ENCODE measurements at places on chromosomes 2 and 18.

GRCh38 chr18:41645589-41646360, 309.3 kb upstream of the PIK3C3 start:
- no peak for DNase-seq

DNA sequence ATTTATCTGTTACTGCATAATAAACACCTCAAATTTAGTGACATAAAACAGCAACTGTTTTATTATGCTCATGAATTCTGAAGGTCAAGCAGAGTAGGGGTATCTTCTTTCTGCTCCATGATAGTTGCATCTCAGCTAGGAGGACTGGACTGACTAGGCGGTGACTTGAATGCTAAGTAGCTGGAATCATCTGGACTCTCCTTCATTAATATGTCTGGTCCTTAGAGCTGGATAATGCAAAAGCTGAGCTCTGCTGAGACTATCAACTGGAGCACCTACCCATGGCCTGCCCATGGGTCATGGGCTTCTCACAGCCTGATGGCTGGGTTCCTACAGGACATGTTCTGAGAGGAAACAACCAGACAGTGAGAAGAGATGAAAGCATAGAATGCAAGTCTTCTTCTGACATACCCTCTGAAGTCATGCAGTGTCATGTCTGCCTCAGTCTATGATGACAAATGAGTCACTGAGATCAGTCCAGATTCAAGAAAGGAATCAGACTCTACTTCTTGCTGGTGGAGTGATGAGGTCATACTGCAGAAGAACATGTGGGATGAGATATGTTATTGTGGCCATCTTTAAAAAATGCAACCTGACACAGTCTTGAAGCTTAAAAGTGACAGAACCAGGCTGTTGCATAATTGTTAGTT, 174.2 kb upstream of the OSR1 start:
- no peak for DNase-seq

DNA sequence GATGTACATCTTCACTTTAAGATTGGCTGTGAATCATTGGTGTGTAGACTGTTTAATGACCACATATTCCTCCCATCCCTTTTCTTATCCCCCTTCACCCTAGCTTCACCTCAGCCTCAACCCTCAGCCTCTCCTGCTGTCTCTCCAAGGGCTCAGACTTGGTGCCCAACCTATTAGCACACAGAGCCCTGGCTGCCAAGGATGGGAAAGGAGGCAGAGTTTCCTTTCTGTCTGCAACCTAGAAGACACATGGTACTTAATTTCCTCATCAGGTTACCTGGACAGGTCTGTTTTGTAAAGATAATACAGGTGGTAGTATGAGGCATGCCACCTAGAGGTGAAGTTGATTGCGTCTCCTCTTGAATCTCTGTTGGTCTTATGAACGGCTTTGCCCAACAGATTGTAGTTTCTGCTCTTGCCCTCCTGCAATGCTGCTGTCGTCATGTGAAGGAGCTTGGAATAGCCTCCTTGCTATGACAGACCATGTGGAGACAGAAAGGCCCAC, 44.5 kb upstream of the RMND5A start:
- DNase-seq = no peak

GRCh38 chr18:12287131-12287681, 20.8 kb upstream of the TUBB6 start:
- DNase-seq = no peak

DNA sequence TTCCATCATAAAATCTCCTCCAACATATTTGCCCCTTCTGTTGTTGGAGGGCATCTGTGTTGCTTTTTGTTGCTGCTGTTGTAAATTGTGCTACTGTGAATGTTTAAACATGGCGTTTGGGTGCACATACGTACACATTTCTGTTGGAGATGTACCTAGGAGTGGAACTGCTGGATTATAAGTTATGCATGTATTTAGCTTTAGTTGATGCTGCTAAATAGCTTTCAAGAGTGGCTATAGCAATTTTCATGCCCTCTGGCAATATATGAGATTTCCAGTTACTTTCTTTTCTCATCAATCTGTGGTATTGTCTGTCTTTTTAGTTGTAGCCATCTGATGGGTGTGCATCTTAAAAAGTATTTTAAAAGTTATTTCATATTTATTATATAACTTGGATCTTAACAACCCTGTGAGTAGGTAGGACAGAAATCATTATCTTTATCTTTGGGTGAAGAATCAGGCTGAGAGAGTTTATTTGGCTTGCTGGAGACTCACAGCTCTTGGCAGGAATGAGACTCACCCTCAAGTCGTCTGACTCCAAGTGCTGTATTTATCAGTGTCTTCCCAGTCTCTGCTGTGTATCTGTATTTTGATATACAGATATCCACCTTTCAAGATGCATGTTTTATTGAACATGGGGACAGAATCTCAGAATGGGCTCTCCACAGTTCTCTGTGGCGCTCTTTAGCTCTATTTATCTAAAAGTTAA, 16.9 kb downstream of the ZNF236 start:
- no peak for DNase-seq

GRCh38 chr18:48600046-48600445, 61.2 kb downstream of the CTIF start:
- no peak for DNase-seq

DNA sequence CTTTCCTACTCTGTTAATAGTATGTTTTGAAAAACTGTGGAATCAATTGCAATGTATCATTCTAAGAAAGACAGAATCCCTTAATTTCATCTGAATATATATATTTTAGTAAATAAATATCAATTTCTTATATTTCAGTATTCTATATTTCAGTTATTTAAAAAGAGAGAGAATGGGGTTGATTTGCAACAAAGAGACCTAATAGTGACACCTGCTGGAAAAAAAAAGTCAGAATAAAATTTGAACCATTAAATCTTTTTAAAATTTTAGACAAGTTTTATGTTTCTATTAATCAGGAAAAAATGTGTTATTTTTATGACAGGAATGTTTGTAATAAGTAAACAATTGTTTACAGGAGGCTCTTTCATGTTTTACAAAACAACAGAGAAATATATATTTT, 20.7 kb upstream of the CCNT2 start:
- no peak for DNase-seq

- DNase-seq = peak; percentile 89
Measured at GRCh38 chr2:226791487-226792081, 8.0 kb downstream of the IRS1 start.

DNA sequence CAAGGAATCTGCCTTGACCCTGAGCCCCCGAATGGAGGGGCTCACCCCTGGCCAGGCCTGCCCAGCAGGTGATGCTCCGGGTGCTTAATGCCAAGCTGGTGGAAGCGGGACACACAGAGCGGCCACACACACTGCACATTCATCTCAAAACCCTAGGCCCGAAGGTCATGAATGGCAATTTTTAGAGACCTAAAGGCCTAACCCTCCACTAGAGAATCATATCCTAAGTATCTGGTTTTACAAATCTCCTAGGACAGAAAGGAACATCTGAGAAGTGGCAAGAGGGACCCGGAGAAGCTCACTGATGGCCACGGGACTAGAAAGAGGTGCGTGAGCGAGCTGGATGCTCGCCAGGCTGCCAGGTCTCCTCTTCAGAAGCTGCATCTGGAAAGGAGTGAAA, 38.3 kb downstream of the ST3GAL5 start:
- no peak for DNase-seq

- DNase-seq = no peak
Measured at GRCh38 chr2:180405520-180405919, 398.4 kb upstream of the CWC22 start.

DNA sequence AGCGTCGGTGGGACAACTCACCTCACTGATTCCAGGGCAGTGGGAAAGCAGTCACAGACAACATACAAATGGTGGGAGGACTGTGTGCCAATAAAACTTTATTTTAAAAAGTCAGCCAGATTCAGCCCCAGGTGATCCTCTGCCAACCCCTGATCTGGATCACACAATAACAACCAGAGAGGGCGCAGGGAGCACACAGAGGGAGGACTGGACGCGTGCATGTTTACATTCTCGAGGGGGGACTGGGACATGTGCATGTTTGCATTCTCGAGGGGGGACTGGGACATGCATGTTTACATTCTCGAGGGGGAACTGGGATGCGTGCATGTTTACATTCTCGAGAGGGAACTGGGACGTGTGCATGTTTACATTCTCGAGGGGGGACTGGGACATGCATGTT, 209.5 kb downstream of the NDUFA10 start:
- DNase-seq = no peak

DNA sequence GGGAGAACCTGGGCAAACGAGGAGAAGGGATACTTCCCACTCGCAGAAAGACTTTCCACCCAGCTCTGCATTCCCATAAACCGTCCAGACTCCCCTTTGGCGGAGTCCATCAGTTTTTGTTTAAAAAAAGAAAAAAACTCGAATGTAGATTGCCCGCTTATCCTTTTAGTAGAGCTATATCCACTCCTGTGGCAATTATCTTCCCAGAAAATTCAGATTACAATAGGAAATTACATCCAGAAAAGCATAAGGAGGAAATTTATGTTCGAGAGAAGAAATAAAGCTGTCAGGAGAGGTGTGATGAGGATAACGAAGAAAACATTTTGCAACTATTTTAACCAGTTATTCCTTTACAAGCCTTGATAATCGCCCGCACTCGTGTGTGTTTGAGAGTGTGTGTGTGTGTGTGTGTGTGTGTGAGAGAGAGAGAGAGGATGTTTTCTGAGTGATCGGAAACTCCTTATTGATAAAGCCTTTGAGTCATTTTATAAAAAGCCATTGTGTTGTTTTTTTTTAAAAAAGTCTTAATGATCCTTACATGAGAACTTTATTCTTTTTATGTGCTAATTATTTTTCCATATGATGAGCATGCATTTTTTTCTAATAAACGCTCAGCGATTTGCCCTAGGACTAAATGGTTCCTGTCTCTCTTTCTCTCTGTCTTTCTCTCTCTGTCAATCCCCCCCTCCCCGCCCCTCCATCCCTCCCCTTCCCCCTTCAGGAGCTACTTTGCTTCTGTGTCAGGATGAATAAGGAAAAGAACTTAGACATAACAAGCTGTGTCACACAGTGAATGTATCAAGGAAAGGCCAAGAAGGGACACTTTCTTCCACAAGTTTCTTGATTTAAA, 1.1 kb upstream of the PPP3R1 start:
- no peak for DNase-seq

GRCh38 chr18:63578357-63578958, 8.7 kb upstream of the SERPINB13 start:
- DNase-seq = no peak

DNA sequence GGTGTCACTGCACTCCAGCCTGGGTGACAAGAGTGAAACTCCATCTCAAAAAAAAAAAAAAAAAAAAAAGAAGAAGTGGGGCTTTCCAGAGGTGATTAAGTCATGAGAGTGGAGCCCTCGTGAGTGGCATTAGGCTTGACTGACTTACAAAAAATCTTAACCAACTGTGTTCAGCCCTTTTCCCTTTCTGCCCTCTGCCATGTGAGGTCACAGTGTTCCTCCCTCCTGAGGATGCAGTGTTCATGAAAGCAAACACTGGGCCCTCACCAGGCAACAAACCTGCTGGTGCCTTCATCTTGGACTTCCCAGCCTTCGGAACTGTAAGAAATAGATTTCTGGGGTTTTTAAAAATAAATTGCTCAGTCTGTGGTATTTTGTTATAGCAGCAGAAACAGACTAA, 37.0 kb upstream of the METTL21A start:
- no peak for DNase-seq

DNA sequence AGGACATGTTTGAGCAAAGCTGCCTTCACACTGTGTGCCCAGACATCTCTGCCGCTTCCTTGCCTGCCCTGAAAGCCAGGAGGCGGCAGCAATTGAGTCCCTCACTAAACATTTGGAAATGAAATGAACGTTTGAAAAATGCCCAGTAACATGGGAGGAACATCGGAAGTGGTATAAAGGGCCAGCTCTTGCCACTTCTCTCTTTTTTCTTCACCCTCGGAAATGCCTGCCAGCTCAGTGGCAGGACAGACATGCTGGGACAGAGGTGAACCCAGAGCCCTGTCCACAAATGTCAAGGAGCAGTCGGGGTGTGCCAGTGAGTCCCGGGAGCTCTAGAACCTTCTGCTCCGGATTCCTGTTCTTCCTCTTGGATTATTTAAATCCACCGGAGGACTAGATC, 46.1 kb downstream of the TPGS2 start:
- DNase-seq = no peak

GRCh38 chr2:121694398-121695170, 42.1 kb downstream of the NIFK start:
- DNase-seq = no peak

DNA sequence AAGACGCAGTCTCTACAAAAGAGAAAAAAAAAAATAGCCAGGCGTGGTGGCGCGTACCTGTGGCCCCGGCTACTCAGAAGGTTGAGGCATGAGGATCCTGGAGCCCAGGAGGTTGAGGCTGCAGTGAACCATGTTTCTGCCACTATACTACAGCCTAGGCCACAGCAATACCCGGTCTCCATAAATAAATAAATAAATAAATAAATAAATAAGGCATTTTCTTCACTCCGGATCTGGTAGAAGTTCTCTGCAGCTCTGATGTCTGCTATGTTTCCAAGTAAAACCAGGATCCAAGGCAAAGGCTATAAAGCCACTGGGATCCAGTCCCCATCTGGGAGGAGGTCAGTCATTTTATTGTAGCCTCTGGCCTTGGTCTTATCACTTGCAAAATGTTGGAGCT, 15.5 kb downstream of the NFE2L2 start:
- no peak for DNase-seq

DNA sequence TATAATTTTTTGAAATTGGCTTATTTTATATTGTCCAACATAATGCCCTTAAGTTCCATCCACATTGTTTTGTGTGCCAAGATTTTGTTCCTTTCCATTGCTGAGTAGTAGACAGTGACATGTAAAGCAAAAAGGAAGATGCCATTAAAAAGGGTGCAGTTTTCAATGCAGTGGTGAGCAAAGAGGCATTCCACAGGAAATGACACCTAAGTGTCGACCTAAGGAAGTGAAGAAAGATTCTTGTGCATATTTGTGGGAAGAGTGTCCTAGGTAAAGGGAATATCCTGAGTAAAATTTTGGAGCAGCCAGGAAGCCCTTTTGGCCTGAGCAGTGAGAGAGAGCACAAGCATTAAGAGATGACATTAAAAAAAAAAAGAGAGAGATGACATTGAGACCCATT, 1099.9 kb downstream of the DPP10 start:
- DNase-seq = no peak

DNA sequence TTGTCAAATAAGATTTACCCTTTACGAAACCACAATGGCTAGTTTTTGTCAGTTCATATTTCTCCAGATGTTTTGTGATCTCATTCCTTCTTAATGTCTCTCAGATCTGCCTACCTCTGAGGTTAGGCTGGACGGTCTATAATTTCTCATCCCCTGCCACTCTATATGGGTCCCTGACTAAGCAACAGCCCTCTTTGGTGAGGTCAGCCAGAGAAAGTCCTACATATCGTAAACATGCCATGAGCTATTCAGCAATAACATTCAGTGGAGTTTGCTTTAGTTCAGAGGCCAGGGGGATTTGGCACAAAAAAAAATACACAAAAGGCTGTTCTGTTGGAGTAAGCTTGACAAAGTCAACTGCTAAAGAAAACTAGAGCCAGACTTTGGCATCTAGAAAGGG, 192.1 kb upstream of the NCKAP5 start:
- no peak for DNase-seq

- DNase-seq = no peak
Measured at GRCh38 chr2:240687741-240688552, 3.7 kb upstream of the AQP12A start.

- DNase-seq = no peak
Measured at GRCh38 chr2:217742841-217743240, 260.0 kb downstream of the TNS1 start.

- no peak for DNase-seq
Measured at GRCh38 chr18:22094358-22094734, 75.0 kb upstream of the GATA6 start.
